ENCODE measurements at places on chromosomes 7 and 10.

GRCh38 chr10:19497026-19497425 is 319.2 kb upstream of the PLXDC2 start:
- DNase-seq = no peak

GRCh38 chr7:128868624-128869137 is 6.0 kb downstream of the ATP6V1F start:
- DNase-seq = no peak

DNA sequence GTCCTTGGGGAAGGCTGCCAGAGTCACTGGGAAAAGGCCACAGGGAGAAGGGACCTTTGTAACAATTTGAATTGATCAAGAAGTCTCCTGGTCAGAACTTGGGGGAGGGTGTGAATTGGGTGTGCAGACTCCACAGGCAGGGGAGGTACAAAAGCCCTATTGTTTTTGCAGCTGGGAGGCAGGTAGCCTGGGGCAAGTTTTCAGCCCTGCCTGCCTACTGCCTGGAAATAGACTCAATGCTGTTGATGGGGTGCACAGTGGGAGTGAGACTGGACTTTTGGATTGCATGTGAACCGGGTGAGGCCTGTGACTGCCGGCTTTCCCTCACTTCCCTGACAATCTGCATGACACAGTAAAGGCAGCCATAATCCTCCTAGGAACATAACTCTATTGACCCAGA is 947.0 kb downstream of the REEP3 start:
- DNase-seq = no peak

GRCh38 chr10:22335173-22335933 is 9.9 kb upstream of the SPAG6 start:
- peak; percentile 69 for DNase-seq

All from ecto neural progenitor cell (in vitro differentiated cells).